ENCODE measurements at places on chromosomes 16 and 17.

- DNase-seq = no peak
These were observed 552.5 kb upstream of the EEF2KMT start for GRCh38 chr16:5649762-5650743.

- no peak for DNase-seq
These were observed 4.1 kb downstream of the NEURL4 start for GRCh38 chr17:7325031-7325528.

DNA sequence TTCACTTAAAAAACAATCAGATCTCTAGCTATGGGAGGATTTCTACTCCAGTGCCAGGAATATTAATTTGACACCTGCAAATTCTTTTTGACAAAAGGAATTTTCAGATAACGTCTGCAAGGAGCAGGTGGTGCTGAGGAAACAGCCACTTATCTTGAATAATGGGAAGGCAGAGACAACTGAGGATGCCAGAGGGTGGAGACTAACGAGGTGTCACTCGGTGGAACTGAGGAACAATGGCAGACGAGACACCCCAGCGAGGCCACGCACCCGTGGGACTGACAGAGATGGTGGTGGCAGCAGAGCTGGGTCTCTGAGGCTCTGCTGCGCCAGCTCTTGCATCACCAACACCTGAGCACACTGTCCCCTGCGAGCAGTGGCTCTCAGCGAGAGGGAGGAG lies 42.2 kb downstream of the VAC14 start:
- DNase-seq = no peak

DNA sequence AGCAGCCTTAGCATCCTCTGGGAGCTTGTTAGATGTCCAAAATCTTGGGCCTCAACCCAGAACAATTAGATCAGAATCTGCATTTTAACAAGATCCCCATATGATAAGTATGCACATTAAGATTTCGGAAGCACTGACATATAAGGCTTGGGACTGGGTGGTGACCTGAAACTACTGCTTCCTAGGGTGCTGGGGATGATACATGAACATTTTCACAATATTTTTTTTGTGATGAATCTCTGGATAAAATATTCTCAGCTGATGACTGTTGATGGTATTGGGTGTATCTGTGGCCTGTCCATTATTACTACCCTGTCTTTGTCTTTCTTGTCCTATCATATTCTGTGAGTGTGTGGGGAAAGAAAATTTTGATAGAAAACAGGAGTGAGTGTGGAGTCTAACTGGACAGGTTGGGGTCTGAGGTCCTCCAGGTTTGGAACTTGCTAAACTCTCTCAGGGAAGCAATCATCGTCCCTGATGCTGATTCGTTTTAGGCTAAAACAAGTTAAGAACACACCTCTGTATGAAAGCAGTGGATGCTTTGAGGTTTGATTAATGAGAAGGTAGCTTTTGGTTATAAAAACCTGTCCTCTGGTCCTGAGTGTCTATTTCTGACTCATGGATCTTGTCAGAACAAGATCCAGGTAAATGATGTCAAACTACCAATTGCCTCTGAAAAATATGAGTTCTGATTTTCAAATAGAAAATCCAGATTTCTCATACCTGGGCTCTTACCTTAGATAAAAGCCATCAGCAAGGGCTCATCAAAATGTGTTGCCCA lies 23.2 kb downstream of the KRT23 start:
- no peak for DNase-seq

DNA sequence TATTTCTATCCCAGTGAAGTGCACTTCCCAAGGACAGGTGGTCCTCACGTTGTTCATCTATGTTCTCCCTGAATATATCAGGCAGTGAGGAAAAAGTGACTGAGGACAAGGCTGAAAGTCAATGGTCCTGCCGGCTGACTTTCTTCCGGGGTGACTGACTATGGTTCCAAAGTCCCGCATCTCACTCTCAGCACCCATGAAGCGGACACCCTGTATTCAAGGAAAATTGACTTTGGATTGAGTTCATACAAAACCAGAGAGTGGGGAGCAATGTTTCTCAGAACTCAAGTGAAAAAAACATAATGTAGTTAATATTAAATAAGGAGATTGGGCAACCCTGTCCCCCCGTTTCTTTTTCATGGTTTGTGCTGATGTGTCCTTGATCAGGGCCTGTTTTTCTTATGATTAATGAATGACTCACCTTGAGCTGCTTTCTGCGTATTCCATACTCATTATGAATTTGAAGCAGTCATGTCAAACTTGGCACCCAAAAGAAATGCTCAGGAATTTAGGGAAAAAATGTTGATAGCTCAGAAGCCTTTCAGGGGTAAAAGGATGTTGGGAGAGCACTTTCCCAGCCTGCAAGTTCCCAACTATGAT lies 184.0 kb downstream of the CYLD start:
- DNase-seq = no peak

DNA sequence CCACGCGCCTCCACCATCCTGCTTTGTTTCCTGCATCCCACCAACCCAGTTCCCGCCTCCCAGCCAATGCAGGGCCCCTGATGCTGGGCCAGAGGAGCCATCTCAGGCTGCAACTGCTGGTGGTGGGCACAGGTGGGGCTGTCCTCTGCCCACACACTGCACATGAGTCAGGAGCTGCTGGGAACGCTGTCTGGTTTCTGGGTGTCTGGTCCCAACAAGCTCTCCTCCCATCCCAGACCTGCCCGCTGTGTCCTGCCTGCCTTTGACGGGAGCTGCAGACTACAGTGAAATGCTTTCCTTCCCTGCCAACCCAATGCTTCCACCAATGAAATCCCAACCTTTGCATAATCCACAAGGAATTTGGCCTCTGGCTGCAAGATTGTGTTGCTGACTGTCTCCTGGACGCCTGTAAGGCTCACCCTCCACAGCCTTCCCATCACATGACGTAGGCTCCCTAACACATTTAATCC lies 98.9 kb downstream of the N4BP1 start:
- no peak for DNase-seq

GRCh38 chr17:36942631-36943125 lies 5.4 kb downstream of the LHX1 start:
- no peak for DNase-seq

GRCh38 chr16:80837533-80838147 lies 33.2 kb upstream of the CDYL2 start:
- no peak for DNase-seq

- DNase-seq = no peak
These were observed 73.3 kb upstream of the IRX6 start for GRCh38 chr16:55250701-55251100.

DNA sequence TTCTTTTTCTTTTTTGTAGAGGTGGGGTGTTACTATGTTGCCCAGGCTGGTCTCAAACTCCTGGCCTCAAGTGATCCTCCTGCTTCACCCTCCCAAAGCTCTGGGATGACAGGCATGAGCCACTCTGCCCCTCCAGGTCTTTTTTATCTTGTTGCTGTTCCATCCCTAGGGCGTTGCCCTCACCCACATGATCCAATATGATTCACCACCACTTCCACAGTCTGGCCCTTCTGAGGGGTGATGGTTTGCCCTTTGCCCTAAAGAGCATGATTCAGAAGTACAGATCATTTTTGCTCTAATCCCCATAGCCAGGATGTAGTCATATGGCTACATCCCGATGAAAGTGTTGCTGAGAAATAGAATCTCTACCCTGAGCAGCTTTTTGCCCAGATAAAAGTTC lies 18.8 kb downstream of the STX4 start:
- no peak for DNase-seq

GRCh38 chr17:44351464-44351863 lies 6.4 kb downstream of the GRN start:
- DNase-seq = no peak

DNA sequence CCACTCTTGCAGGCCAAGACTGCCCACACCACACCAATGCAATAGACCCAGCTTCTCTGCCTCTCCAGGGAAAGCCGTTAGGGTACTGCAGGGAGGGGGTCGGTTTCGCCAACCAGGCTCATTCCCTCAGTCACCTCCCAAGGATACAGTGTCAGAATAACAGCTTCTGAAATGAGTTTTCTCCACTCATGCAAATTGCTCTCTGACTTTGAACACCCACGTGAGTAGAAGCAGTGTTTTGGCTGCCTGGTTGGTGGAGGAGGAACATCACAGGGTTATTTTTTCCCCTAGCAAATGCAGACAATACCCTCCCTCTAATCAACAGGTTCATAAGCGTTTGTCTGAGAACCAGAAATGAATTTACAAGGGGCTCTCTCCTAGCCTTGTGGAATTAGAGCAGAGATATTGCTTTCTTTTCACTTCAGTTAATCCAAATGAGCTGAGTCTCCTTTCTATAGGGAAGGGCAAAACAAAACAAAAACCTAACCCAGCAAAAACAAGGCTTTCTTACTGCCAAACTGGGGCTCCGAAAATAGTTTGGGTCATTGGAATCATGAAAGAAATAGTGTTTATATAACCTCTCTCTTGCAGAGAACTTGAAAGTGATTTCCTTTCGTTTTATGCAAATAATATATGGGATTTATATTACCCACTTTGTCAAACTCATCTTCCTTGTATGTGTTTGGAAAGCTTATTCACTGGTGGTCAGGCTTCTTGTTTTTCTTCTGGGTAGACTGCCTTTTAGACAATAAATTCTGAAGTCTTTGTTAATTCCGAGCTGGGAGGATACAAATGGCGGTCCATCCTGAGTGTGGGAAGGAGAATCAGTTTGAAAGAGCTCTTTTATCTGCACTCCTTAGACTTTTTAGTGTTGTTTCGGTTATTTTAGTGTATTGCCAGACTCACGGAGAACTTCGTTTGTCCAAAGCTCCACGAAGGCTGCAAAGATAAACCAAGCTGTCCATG lies 229.9 kb downstream of the MSI2 start:
- DNase-seq = no peak

DNA sequence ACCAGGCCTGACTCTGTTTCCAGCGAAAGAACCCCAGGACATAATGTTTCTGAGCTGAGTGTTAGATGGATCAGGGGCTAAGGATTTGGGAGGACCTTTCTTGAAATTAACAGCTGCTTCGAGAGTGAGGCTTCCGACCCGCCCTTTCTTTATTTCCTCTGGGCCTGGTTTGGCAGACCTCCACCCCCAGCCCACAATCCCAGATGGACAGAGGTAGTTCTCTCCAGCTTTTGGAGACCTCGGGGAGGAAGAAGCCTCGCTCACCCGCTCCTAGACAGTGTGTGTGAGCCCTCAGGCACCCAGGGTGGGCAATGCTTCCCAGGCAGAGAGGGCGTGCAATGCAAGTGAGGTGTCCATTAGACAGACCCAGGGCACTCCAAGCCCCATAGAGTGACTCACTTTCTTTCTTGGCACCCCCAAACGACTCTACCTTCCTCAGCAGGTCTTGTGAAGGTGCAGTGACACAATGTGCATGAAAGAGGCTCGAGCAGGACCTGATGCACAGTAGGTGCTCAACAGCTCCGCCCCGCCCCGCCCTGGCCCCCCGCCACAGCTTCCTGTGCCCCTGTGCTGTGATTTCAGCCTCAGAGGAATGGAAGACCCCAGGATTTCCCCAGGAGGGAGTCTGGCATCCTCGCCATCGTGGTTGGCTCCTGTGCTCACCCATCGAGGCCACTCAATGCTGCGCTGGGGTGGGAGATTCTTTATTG lies 50.7 kb upstream of the TOB1 start:
- no peak for DNase-seq

- DNase-seq = no peak
These were observed 42.6 kb downstream of the TENT4B start for GRCh38 chr16:50195756-50196155.

DNA sequence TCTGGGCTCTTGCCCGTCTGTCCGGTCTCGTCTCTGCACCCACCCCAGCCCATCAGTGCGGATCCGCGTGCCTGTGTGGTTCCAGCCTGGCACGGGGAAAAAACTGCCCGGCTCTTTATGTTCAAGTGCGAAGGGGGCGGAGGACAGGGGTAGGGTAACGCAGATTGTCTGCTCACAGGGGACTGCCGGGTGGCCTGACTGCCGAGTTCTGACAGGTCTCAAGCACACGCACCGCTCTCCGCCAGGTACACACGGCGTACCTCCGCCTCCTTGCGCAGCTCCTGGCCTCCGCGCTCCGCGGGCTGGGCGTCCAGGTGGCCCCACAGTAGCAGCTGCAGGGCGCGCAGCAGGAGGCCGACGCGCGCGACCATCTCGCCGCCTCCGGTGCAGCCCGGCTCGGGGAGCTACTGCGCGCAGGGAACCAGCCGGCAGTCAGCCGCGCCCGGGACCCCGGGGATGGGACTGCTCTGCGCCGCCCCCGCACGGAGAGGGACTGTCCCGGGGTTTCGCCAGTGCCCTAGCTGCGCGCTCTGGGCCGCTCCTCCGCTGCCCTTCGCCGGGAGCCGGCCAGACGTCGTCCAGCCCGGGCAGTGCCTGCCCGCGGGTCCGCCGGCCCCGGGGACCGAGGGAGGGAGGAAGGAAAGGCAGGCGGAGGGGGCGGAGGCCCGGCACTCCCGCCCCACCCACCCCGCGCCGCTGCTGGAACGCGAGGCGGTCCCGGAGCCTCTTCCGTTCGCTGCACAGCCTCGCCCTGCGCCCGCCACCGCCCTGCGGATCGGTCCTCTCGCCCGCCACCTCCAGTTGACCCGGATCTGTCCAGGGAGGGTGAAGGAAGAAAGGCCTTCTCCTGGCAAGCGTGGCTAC lies at the start of gene MMP28:
Gene MMP28, minus strand, starts transcription at position 635 of the 864 bp plus-strand sequence. Its CDS starts 264 bp downstream, at position 371.
- peak; percentile 43 for DNase-seq

- peak; percentile 13 for DNase-seq
These were observed 415.1 kb downstream of the NPIPA8 start for GRCh38 chr16:17921357-17921978.

DNA sequence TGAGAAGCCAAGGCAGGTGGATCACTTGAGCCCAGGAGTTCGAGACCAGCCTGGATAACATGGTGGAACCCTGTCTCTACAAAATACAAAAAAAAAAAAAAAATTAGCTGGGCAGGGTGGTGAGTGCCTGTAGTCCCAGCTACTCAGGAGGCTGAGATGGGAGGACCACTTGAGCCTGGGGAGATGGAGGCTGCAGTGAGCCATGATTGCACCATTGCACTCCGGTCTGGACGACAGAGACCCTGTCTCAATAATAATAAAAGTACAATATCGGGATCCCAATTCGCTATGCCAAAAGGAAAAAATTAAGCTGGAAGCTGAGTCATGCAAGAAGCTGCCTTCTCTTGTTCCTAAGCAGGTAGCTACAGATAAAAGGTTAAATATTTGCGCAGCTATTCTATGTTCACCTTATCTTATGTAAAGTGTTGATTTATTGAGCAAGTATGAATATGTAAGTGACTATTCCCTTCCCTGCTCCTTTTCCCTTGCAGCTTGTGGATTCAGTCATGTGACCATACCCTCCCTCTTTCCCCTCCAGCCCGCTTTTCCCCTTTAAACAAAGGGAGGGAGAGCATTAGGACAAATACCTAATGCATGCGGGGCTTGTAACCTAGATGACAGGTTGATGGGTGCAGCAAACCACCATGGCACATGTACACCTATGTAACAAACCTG lies 112.0 kb downstream of the LITAF start:
- DNase-seq = no peak
